Stimulated activated CD4-positive, alpha-beta T cell treated with anti-CD3 and anti-CD28 coated beads, Interleukin-15, amount 100 ng/mL, for 1 hour (primary cell): ENCODE measurements at places on chromosomes 6 and 20.

DNA sequence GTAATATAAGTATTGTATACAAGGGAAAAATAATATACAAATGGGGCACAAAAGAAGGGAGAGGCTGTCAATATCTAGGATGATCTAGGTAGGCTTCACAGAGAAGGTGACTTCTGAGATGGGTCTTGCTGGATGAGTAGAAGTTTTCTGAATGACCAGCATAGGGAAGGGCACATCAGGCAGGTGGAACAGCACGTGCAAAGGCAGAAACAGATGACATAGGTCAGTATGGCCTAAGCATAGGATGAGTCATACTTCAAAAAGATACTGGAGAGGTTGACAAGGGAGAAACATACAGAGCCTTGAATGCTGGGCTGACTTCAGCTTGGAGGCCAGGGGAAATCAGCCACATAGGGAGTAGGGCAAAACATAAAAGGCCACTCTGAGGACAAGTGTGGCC is 31.9 kb upstream of the SIRPA start:
- DNase-seq, result no peak

DNA sequence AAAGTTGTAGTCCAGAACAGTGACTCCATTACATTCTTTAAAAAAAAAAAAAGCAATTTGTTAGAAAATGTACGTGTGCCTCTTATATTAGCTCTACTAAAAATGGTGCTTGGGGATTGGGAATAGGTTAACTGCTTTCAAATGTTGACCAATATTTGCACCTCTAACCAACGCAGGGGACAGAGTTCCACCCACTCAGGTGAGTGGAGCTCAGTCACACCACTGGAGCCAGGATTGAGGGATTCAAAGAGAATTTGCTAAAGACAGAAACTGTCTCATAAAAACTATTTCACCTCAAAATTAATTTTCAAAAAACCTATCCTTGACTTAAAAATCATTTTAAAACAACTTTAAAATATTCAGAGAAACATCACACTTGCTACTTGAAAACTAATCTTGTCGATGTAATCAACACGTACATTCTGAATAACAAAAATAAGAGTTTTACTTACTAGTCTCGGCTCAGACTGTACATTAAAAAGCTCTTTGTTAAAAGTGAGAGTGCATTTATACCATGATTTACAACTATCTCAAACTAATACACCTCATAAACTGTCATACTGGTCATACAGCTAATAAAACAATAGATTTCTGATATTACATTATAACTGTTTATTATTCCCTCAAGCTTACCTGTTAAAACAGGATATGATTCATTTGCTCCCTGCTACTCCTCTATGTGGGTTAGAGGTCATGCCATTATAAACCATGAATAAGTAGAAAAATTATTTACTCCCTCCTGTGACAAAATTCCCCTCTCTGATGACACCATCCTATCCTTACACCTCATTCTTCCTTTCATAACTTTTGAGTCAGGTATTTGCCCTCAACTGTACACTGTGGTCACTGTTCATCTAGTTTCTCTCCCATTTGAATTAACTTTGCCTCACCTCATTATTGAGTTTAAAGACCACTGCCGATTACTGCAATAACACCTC is 88.6 kb downstream of the PDE10A start:
- no peak for DNase-seq

- DNase-seq, result no peak
Observed at GRCh38 chr6:34970957-34971356, 81.9 kb downstream of the ANKS1A start.

DNA sequence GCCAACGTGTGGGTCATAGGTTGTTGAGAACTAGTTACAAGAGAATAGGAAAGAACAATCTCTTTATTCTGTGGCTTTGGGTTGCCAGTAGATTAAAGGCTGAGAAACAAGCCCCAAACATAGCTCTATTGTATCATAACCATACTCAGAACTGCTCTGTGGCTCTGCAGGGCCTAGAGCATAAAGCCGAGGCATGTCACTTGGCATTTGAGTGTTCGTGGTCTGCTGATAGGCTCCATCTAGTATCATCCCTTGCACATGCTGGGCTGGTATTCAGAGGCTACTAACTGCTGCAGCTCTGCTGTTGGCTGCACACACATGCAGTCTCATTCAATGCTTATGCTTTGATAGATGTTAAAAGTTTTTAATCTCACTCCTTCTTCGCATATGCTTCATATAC is 157.9 kb downstream of the OGFRL1 start:
- no peak for DNase-seq

DNA sequence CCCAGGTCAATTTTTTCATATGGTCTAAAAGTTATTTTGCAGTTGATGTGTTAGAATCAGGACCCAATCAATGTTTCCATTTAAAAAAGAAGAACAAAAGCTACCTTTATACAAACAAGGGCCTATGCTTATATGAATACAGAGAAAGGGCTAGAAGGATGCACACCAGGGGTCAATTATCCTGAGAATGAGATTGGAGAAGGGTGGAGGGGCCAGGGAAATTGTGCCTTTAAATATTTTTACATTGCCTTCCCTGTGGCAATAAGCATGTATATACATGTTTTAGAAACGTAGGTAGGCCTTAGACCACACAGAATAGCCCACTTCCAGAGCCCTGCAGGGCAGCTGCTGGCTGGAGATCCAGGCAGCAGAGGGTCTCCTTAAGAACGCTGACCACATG is 12.7 kb downstream of the EXOC2 start:
- no peak for DNase-seq

DNA sequence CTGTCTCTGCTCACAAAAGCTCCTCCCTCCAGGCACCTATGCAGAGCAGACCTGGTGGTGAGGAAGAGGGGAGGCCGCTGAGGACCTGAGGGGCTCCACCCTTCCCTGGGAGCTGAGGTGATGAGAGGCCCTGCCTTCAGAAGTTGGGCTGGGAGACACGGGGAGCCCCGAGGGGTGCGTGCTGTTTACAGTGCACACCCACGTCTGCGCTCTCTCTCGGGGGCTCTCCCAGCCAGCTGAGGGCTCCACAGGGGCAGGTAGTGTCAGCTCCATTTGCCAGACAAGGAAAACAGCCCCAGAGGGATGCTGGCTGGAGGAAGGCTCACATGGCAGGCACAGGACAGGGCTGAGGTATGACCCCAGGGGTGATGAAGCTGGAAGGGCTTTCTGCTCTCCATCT is 13.5 kb upstream of the NOL4L start:
- no peak for DNase-seq

GRCh38 chr20:16005915-16006493 is 567.2 kb downstream of the KIF16B start:
- no peak for DNase-seq

DNA sequence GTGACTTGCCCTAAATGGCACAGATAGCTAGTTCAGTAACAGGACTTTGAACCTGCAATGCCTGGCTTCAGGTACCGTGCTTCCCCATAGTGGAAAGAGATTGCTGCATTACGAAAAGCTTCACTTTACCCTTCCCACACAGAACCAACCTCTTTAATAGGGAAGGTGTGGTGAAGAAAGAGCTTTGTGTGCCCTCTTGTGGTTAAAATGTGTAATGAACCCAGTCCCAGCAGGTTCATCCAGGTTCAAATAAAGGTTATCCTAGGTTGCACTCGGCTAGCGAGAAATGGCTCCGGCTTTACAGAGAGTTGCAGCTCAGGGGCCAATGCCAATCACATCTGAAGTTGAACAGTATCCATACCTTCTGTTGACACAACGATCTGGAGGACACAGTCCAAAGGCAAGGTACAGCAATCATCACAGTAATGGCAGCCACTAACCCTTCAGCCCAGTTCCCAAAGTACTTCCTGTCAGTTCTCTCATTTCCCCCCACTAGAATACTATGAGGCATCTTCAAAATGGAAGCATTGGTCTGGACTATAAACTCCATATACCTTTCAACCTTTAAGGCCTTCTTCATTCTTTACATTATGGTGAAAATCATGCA is 3.0 kb downstream of the DEFB115 start:
- no peak for DNase-seq

DNA sequence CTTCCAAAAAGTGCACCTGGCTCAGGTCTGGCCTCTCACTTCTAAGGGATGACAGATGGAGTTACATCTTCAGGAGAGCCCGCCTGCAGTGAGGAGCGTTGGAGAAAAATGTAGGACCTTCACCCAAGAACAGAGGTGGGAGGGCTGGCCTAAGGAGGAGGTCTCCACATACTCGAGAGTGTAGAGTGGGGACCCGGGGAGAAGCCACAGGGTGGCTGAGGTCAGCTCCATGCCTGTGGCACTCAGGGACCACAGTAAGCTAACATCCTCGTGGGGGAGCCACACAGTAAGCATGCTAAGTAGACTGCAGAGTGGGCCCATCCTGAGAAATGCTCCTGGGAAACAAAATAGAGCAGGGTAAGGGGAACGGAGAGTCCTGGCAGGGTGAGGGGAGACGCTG is 24.0 kb downstream of the AAR2 start:
- DNase-seq, result no peak

- no peak for DNase-seq
Observed at GRCh38 chr6:28224131-28225055, 682 bp upstream of the ZSCAN9 start.

DNA sequence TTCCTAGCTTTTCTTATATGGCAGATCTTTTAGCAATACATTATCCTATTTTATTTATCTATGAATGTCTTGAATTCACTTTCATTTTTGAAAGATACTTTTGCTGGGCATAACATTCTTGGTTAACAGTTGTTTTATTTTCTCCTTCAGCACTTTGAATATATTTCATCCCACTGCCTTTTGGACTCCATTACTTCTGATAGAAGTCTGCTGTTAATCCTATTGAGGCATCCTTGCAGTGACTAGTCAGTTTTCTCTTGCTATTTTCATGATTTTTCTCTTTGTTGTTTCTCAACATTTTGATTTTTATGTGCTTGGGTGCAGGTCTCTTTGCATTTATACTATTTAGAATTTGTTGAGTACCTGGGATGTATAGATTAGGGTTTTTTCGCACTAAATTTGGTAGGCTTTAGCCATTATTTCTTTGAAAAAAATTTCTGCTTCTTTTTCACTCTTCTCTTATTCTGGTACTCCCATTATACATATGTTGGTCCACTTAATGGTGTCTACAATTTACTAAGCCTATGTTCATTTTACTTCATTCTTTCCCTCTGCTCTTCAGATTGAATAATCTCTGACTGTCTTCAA is 53.2 kb downstream of the PHACTR3 start:
- no peak for DNase-seq

DNA sequence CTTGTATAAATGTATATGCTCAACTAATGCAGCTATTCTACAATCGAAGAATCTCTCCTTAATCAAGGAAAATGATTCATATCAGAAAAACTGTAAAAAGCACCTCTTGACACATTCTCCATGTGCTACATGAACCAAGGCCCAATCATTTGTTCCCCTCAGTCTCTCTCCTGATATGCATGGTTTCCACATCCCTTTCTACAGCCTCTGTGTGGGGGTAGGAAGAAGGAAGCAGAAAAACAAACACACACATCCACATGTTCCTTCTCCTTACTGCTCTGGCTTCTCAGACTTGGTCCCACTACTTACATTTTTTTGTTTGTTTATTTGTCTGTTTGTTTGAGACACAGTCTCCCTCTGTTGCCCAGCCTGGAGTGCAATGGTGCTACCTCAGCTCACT is 510.5 kb downstream of the PRKN start:
- DNase-seq, result no peak

DNA sequence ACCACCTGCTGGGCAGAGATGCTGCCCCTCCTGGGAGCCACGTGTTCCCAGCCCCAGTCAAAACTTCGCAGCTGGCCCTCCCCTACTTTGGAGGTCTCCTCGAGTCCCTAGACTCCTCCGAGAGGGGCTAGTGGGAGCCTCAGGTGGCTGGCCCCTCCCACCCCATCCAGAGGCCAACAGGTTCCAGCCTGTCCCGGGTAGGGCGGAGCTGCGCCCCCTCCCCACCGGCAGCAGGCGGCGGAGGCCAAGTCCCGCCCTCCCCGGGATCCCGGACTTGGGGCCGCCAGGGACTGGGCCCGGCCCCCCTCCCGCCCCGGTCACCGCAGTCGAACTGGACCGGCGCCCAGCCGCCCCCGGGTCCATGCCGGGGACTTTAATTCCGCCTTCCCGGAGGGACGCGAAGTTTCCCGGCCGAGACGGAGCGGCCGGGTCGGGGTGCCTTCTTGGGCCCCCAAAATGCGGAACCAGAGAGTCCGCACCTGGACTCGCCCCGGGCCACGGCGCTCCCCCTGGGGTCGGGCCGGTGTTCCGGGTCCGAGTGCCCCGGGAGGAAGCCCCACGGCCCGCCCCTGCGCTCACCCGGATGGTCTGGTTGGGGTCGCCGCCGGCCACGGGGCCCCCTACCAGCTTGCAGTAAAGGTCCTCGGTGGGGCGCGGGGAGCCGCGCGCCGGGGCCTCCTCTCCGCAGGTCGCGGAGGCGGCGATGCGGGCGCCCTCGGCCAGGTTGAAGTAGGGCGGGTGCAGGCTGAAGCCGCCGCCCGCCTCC is 559 bp downstream of the LAMA5 start:
- DNase-seq, result no peak

DNA sequence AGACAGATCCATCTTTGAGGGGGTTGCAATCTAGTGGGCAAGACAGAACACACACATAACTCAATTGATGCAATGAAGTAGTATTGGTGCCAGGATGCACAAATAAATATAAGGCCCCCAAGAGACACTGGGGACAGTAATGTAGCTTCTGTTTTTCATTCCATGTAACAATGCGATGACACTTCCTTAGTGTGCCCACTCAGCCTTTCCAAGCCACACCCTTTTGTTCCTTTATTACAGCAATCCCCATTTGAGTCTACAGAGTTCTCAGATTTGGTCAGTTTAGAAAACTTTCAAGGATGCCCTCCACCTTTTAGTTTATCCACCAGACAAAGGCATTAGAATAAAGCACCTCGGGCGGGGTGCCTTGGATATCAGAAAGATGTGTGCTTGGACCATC is 15.5 kb downstream of the TGM3 start:
- DNase-seq, result no peak

- no peak for DNase-seq
Observed at GRCh38 chr6:12845224-12846004, 128.8 kb downstream of the PHACTR1 start.

- DNase-seq, result no peak
Observed at GRCh38 chr20:54879393-54879792, 404.0 kb downstream of the DOK5 start.

GRCh38 chr6:167733740-167734661 is 92.7 kb upstream of the AFDN start:
- no peak for DNase-seq

DNA sequence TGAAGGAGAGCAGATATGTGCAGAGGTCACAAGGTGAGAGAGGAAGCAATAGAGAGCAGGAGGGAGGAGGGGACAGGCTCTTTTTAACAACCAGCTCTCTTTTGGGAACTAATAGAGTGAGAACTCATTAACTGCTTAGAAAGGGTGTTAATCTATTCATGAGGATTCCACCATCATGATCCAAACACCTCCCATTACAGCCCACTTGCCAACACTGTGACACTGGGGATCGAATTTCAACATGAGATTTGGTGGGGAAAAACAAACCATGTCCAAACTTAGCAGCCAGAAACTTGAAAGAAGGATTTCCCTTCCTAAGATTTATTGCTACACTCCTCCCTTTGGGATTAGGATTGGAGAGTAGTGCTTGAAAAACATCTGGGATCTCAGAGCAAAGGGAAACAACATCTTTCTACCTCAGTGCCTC is 135.5 kb upstream of the PLCB4 start:
- DNase-seq, result no peak
